Stimulated activated CD8-positive, alpha-beta memory T cell treated with anti-CD3 and anti-CD28 coated beads, Interleukin-7, amount 100 ng/mL, for 1 hour (primary cell): ENCODE measurements at places on chromosomes 5 and 9.

DNA sequence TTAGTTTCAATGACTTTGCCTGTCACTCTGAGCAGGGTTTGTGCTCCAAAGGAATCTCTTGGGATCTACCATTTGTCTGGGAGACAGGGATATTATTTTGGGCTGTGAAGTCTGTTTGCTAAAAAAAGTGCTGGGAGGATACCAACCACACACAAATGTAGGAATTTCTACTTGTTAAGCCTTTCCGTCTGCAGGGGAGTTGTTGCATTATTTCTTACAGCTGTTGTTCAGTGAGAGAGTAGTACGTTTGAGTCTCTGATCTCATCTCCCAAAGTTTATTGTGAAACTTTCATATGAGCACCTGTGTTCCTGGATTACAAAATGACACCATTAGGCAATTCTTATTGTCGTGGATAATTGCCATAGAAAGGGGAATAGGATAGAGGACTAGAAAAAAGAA, 78.3 kb upstream of the SEMA6A start:
- DNase-seq, result no peak

- no peak for DNase-seq
Observed at GRCh38 chr9:68955330-68955729, 58.6 kb downstream of the PRKACG start.

DNA sequence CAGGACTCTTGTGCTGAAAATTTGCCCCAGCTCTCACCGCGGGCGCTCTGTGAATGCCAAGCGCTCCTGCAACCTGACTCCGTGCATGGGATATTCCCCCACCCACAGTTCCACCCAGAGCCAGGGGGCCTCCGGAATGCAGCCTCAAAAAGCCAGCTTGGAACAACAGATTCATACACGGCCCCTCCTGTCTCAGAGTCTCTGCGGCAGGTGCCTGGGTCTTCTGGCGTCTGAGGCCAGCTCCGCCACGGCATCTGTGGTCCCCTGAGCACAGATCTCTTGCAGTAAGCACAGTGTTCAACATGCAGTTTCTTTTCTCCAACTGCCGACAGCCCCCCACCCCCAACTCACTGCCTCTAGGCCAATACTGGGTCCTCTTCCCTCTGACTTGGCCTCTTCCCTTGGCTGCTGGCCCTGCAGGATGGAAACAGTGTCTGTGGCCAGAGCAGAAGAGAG, 355.7 kb upstream of the IRX2 start:
- no peak for DNase-seq

DNA sequence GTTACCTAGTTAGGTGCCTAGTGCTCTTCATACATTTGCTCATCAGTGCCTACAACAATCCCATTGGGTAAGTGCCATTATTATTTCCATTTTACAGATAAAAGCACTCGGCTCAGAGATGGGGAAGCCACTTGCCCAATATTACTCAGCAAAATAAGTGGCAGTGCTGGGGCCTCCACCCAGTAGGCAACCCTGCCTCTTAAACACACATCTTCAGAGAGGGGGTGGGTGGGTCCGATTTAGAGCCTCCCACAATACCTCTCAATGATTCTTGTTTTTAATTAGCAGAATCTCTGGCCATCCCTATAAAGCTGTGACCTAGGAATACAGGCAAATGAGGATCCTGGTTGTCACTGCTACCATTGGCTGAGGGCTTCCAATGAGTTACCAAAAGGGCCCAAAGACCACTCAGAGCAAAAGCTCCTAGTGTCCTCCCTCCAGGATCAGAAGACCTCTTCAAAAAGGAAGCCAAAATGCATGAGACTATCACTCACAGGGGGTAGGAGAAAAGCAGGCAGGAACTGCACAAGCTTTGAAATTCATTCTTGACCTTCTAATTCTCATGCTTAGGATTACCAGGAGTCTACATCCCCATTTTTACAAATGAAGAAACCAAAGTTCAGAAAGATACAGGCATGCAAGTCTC, 36.1 kb upstream of the UBE2D2 start:
- DNase-seq, result no peak

DNA sequence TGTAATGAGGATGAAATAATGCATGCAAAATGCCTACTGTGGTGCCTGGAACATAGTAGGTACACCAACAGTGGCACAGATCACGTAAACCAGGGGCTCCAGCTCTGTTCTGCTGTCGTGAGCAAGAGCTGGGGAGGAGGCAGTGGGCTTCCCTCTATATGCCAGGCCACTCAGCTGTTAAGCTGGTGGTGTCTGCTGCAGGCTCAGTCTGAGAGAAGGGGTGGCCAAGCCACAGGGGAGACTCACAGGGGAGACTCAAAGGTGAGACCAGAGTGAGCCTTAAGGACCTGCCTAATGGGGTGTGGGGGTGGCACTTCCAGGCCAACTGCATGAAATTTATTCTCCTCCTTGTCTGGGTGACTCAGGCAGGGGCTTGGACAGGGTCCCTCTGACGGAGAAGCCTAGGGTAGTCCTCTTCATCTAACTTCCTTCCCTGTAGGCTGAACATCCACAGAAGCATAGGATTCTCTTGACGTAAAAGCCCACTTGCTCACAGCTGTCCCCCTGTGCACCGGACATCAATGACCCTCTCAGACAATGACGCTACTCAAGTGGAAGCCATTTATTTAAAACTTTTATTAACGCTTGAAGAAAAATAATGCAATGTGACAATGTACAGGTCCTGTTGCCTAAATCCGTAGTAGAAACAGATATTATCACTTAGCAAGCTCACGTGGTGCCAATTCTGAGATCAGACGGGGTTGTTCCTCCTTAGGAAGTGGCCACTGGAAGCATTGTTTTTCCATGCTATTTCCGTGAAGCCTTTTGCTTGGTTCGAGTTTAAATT, 13.9 kb downstream of the STC2 start:
- DNase-seq, result no peak

- peak; percentile 94 for DNase-seq
Observed at GRCh38 chr5:119268387-119269060, 87.3 kb upstream of the TNFAIP8 start.

GRCh38 chr5:179269781-179270543, 75.3 kb downstream of the ADAMTS2 start:
- DNase-seq, result no peak

DNA sequence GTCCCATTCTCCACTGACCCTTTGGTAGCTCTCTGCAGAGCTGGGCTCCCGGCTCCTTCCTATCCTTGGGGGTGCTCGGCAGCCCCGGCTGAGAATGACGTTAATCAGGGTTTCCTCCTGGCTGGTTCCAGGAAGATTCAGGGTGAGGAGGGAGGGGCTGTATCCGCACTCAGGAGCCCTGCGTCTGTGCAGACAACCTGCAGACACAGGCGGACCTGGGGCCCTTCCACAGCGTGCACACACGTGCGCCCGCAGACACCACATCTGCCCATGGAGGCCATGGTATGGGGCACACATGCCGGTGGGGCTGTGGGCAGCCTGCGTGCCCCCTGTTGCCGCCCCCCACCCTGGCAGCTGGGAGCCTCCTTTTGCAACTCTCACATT, 66.6 kb upstream of the RNU6ATAC start:
- no peak for DNase-seq

- no peak for DNase-seq
Observed at GRCh38 chr5:149407323-149408251, 28.5 kb upstream of the IL17B start.

GRCh38 chr5:83025690-83026478, 51.3 kb downstream of the TMEM167A start:
- no peak for DNase-seq

DNA sequence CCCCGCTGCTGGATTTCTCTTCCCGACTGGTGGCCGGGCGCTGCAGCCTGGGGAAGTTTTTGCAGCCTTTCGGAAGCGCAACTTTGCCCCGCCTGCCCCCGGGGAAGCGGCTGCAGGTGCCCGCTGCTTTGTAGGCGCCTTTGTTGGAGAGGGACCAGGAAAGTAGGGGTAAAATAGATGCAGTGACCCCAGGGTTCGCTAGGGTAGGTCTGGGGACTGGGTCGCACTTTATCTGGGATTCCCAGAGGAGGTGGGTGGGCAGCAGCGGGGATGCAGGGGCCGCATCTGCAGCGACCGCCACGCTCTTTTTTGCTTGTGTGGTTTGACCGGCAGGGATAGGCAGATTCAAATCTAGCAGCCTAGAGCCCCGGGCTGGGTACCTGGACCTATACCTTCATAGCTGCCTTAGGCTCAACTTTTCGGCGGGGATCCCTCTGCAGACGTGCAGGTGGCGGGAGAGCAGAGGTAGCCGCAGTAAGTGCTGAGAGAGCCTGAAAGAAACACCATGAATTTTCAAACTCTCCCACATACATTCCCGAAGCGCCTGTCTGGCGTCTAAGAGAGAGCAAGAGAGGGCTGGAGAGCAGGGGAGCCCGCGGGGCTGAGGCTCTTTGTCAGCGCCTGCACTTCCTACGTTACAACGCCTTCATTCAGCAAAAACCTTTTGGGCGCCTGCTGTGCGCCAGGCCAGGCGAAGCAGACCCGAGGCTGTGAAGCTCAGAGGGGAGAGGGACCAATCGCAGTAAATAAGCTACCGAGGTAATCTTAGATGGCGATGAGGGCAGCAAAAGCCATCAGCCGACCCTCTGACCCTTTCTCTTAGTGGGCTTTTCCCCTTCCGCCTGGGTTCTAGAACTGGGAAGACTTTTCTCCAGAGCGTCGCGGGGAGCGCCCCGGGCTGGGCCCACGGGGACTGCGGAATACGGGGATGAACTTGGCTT, 642 bp downstream of the SV2C start:
- no peak for DNase-seq
